Liver (tissue), 10 donors: ENCODE measurements at places on chromosomes 12 and 14.

- no peak overlapping the region for H3K27ac ChIP-seq
- no peaks in the 10 kb centered on the region for H3K27me3 ChIP-seq
Measured at GRCh38 chr14:23942587-23942986, 11.0 kb upstream of the DHRS4 start.

- DNase-seq: no peak
- H3K36me3 ChIP-seq: no peaks in the 10 kb centered on the region
- H3K27me3 ChIP-seq: no peaks in the 10 kb centered on the region
Measured at GRCh38 chr14:78782551-78782950, 612.4 kb downstream of the NRXN3 start.

GRCh38 chr12:90237841-90238240 lies 529.2 kb upstream of the ATP2B1 start:
- DNase-seq: no peak
- H3K36me3 ChIP-seq: no peaks in the 10 kb centered on the region
- no peaks in the 10 kb centered on the region for H3K4me1 ChIP-seq
- no peaks in the 10 kb centered on the region for H3K27me3 ChIP-seq
- H3K4me3 ChIP-seq: no peak overlapping the region

GRCh38 chr14:59629444-59630287 lies 53.1 kb upstream of the CCDC175 start:
- no peaks in the 10 kb centered on the region for H3K36me3 ChIP-seq
- DNase-seq: no peak
- no peak overlapping the region for H3K27ac ChIP-seq
- peaks cover 6% of the 10 kb centered on the region for H3K4me1 ChIP-seq
- no peak overlapping the region for H3K4me3 ChIP-seq

DNA sequence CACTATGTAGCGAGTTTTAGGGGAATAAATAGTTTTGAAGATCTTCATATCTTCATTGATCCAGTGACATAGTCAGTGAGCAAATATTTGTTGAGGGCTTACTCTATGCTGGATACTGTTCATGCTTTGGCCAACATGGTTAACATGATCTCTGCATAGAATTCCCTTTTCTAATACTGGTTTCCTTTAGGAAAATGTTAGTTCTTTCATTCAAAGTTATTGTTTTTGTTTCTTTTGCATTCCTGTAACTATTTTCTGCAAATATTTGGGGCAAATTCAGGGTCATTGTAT lies 226.5 kb downstream of the C12orf50 start:
- no peak overlapping the region for H3K4me3 ChIP-seq
- H3K27ac ChIP-seq: peak overlapping the region; percentile 42
- H3K36me3 ChIP-seq: no peaks in the 10 kb centered on the region

DNA sequence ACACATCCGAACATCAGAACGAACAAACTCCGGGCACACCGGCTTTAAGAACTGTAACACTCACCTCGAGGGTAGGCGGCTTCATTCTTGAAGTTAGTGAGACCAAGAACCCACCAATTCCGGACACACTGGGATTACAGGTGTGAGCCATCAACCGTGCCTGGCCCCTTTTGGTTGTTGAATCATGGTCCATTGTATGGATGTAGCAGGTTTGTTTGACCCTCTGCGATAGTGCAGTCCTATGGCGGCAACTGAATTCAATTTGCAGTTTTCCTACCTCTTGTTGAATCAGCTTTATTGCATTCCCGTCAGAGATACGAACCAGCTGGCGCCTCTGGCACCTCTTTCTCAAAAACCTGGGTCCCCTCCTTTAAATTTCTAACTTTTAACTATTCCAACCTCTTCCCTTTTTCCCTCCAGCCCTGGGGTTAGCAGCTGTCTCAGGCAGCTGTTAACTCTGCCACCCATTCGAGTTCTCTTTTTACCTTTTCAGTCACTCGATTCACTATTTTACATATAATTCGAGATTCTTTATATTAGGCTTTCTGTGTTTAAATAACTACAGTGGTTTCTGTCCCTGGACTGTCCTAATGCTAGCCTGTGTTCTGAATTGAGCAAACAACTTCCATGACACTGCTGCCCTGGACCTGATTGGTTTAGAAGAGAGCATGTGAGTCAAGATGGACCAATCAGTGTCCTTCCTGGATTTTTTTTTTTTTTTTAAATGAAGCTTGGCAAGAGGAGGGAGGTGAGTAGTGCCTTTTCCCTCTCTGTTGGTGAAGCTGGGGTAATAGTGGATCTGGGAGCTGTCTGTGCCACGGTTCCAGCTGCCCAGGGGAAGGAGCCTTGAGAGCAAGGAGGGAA lies 261.5 kb downstream of the PCNX1 start:
- H3K4me1 ChIP-seq: peaks cover 12% of the 10 kb centered on the region
- no peak overlapping the region for H3K27ac ChIP-seq

GRCh38 chr14:86673523-86673969 lies 1143.6 kb downstream of the FLRT2 start:
- no peaks in the 10 kb centered on the region for H3K36me3 ChIP-seq
- no peak overlapping the region for H3K4me3 ChIP-seq
- H3K4me1 ChIP-seq: no peaks in the 10 kb centered on the region
- no peak overlapping the region for H3K27ac ChIP-seq

DNA sequence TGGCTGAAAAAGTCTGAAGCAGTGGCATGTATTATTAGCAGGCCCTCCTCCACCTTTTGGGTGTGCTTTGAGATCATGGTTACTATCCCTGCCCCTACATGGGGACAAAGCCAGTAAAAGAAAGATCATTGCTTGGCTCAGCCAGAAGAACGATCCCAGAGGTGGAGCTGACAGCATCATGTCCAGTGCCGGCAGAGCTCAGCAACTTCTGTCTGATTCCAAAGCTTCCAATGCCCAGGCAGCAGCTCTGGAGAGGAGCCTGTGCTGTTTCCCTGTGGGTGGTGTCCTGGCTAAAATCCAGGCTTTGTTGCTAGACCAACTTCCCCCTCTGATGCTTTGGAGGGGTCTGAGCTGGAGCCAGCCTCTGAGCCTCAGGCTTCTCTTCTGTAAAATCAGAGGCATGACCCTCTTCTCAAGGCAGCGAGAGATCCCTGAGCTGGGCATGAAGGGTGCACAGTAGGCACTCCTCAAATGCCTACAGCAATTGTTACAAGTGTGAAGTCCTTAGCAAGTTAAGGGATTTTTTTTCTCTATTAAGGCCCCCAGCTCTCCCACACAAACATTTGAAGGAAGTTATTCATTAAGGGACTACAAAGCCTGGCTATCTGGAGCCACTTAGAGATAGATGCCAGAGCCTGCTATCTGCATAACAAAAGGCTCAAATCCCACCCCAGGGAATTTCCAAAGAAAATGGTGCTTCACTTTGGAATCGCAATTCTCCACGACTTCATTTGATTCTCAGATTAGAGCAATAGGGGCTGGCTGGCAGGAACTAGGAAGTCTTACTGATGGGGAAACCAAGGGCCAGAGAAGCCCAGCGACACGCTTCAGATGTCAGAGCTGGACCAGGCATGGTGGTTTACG lies 10.9 kb upstream of the GSC start:
- H3K27me3 ChIP-seq: peaks cover 22% of the 10 kb centered on the region
- H3K27ac ChIP-seq: no peak overlapping the region

DNA sequence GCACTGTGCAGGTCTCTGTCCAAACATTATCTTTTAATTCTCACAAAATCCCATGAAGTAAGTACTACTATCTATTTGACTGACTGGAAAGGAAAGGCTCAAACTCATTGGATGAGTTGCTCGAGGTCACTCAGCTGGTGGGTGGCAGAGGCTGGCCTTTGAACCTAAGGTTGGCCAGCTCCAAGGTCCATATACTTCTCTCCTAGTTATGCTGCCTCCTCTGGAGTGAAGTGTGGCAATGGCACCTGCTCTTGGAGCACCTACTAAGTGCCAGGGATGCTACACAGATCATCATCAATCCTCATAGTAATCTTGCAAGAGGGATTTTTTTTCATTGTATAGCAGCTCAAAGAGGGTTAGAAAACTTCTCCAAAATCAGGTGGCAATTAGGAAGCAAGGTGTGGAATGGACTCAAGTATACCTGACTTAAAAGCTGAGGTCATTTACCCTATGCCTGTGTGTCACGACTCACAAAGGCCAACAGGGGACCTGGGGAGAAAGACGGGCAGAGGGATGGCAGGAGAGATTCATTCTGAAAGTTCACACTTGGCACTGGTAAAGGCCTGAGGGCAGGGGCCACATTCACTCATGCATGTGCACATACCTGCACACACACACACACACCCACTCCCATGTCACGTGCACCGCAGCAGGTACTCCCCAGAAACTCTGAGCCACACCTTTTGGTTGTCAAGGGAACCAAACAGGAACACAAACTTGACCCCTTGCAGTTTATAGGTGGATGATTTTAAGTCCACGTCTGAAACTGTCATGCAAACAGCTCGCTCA lies 146.4 kb downstream of the FOXN3 start:
- peak overlapping the region; percentile 52 for H3K27ac ChIP-seq
- H3K4me1 ChIP-seq: peaks cover 26% of the 10 kb centered on the region
- H3K27me3 ChIP-seq: no peaks in the 10 kb centered on the region
- DNase-seq: no peak

- H3K27ac ChIP-seq: no peak overlapping the region
- no peaks in the 10 kb centered on the region for H3K36me3 ChIP-seq
- no peak for DNase-seq
Measured at GRCh38 chr12:90280033-90280432, 571.4 kb upstream of the ATP2B1 start.

- H3K36me3 ChIP-seq: no peaks in the 10 kb centered on the region
- DNase-seq: no peak
- no peak overlapping the region for H3K27ac ChIP-seq
- no peak overlapping the region for H3K4me3 ChIP-seq
Measured at GRCh38 chr14:57834001-57834598, 31.8 kb downstream of the SLC35F4 start.

DNA sequence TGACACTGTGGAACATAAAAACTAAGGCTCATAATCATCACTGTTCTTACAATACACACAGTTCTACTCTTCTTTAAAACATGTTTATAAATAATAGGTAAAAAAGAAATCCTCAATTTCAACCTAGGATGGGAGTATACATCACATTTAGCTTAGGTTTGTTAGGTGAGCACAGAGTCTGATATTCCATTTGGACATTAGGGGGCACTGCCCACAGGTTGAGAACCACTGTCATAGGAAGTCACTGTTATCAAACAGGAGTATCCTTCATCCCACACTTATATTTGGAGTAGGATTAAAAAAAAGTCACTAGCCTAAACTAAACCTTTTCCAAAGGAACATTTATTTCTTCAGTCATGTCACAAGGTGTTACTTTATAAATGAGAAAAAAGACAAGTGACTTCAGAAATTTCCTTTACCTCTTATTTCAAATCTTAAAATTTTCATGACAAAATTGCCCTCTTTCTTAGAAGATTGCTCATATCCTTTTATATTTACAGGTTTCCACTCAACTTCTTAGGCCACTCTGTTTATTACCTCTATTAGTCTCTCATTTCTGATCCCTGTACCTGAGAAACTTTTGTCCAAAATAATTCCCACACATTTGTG lies 240.6 kb downstream of the CPNE8 start:
- H3K4me1 ChIP-seq: no peaks in the 10 kb centered on the region
- no peak overlapping the region for H3K27ac ChIP-seq
- DNase-seq: no peak
- no peak overlapping the region for H3K4me3 ChIP-seq
- H3K36me3 ChIP-seq: peaks cover 6% of the 10 kb centered on the region
- H3K27me3 ChIP-seq: no peaks in the 10 kb centered on the region

GRCh38 chr14:100542619-100543205 lies 44.5 kb downstream of the BEGAIN start:
- no peak overlapping the region for H3K4me3 ChIP-seq
- H3K27ac ChIP-seq: no peak overlapping the region
- no peaks in the 10 kb centered on the region for H3K27me3 ChIP-seq
- H3K36me3 ChIP-seq: no peaks in the 10 kb centered on the region
- DNase-seq: no peak

GRCh38 chr14:99357916-99358390 lies 86.0 kb upstream of the BCL11B start:
- H3K27ac ChIP-seq: no peak overlapping the region
- H3K4me1 ChIP-seq: no peaks in the 10 kb centered on the region
- H3K27me3 ChIP-seq: no peaks in the 10 kb centered on the region
- H3K36me3 ChIP-seq: no peaks in the 10 kb centered on the region

- no peaks in the 10 kb centered on the region for H3K4me1 ChIP-seq
- no peaks in the 10 kb centered on the region for H3K27me3 ChIP-seq
- DNase-seq: no peak
- no peak overlapping the region for H3K27ac ChIP-seq
Measured at GRCh38 chr12:104583301-104583700, 126.6 kb downstream of the CHST11 start.

- no peak overlapping the region for H3K4me3 ChIP-seq
- no peaks in the 10 kb centered on the region for H3K4me1 ChIP-seq
- no peak for DNase-seq
- H3K27me3 ChIP-seq: no peaks in the 10 kb centered on the region
Measured at GRCh38 chr14:52108823-52109222, 40.0 kb upstream of the NID2 start.

DNA sequence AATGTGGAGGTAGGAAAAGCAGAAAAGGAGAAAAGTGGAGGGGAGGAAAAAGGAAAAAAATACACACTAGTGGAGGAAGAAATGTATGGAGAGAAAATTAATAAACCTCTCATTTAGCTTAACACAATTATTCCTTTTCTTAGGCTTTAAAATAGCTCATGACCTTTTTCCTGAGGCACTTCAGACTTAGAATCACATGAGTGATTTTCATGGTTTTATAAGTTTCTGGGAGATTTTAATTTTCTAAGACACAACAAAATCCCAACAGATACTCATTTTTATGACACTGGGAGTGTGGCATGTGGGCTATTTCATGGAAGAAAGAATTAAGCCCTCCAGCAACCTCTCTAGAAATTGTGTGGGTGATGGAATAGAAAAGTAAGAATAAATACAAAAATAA lies 214.7 kb downstream of the CPNE8 start:
- no peaks in the 10 kb centered on the region for H3K27me3 ChIP-seq
- DNase-seq: no peak
- H3K4me3 ChIP-seq: no peak overlapping the region
- no peak overlapping the region for H3K27ac ChIP-seq
- H3K36me3 ChIP-seq: peaks cover 13% of the 10 kb centered on the region

DNA sequence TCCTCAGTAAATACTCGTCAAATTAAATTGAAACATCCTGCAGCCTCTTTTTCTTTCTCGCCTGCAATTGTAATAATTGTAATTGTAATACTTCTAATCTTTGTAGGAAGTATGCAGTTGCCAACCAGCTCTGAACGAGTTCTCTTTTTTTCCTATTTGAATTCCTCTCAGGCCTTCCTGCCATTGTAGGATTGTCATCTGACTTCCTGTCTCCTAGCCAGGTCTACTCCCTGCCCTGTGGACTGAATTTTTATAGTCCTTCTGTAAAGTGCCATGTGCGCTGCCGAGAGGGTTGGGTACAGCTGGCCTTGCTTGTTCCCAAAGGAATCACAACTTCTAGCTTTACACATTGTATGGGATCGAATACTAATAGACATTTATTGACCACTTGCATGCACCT lies 183.3 kb downstream of the SSPN start:
- no peak overlapping the region for H3K27ac ChIP-seq
- no peaks in the 10 kb centered on the region for H3K4me1 ChIP-seq
- DNase-seq: no peak
- no peak overlapping the region for H3K4me3 ChIP-seq

DNA sequence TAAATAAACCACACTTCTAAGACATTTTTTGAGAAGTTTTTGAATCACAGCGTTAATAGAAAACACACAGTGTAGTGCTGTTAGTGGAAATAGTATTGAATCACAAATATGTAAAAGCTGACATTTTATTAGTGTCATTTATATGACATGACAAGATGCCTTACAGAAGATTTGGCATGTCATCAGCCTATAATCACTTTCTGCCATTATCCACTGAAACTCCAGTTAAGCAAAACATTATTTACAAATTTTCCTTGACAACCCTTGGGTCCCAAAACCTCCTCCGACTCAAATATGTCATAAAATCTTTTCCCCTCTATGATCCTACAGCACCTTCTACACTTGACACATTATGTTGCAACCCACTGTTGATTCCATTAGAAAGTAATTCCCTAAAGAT lies 376.9 kb upstream of the LRFN5 start:
- H3K36me3 ChIP-seq: no peaks in the 10 kb centered on the region
- no peak overlapping the region for H3K4me3 ChIP-seq
- H3K27ac ChIP-seq: no peak overlapping the region
